SJSA1 (cell line): ENCODE measurements at places on chromosomes 12 and 14. TPM values are rescaled to one million over a fixed set of nuclear protein-coding genes. Genes with fewer than 3 reads are reported as not detected.

DNA sequence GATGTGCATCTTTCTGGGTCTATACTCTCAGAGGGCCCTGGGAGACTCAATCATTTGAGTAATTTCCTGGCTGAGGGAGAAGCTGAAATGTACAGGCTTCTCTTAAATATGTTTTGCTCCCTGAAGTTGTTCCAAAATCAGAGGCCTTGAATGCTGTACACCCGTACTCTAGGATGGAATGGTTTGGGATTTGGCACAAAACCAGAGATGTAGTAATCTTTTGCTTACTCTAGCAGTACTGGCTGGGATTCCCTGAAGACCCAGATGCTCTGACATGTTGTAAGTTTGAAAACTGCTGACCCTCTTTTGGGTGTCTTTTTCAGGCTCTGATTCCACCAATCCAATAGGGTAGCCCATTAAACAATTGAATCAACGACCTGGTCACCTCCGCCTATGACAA, 10.4 kb downstream of the ACACB start:
- no peak overlapping the region for H3K27ac ChIP-seq
- H3K4me1 ChIP-seq, result no peaks in the 10 kb centered on the region
- H3K4me3 ChIP-seq, result no peak overlapping the region

- no peaks in the 10 kb centered on the region for H3K4me1 ChIP-seq
- H3K4me3 ChIP-seq, result no peak overlapping the region
- no peak overlapping the region for H3K27ac ChIP-seq
- H3K36me3 ChIP-seq, result no peaks in the 10 kb centered on the region
- no peak for DNase-seq
- H3K27me3 ChIP-seq, result no peaks in the 10 kb centered on the region
These were observed 13.2 kb upstream of the SERPINA10 start for GRCh38 chr14:94306047-94306978.

GRCh38 chr12:20210621-20211215, 157.6 kb upstream of the PDE3A start:
- H3K4me3 ChIP-seq, result no peak overlapping the region
- H3K4me1 ChIP-seq, result peaks cover 30% of the 10 kb centered on the region
- H3K36me3 ChIP-seq, result no peaks in the 10 kb centered on the region
- H3K27me3 ChIP-seq, result no peaks in the 10 kb centered on the region
- no peak for DNase-seq
- H3K27ac ChIP-seq, result no peak overlapping the region

GUCY2C gene
- not detected in 2 replicates for total RNA-seq
